ENCODE measurements at places on chromosomes 6 and 20. TPM values are rescaled to one million over a fixed set of nuclear protein-coding genes. Genes with fewer than 3 reads are reported as not detected.

DNA sequence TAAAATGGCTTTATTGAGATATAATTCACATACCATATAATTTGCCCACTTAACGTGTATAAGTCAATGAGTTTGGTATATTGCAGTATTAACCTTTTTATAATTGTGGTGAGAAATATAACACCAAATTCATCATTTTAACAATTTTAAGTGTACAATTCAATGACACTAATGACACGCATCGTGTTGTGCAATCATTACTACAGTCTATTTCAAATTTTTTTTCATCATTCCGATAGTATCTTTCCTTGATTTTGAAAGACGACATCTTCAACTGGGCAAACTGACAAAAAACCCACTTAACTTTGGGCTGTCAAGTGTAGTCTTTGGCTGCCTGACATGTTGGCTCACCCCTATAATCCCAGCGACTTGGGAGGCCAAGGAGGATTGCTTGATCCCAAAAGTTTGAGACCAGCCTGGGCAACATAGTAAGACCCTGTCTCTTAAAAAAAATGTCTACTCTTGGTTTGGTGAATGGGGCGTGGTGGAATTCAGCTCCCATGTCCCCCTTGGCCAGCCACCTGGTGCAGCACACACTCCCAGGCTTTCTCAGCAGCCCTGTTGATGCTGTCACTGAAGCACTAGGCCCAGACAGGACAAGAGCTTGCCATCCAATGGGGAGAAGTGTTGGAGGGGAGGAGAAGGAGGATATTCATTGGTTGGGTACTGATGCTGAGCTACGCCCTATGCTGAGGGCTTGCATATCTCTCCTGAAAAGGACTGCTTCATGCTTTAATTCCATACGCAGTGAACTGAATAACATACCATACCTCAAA lies 150.5 kb downstream of the CD83 start:
- DNase-seq = no peak
- H3K27ac ChIP-seq = no peak overlapping the region
- no peaks in the 10 kb centered on the region for H3K27me3 ChIP-seq
- no peaks in the 10 kb centered on the region for H3K36me3 ChIP-seq

GRCh38 chr6:40586369-40587201 lies 579 bp downstream of the LRFN2 start:
- H3K27me3 ChIP-seq = peaks cover 36% of the 10 kb centered on the region
- DNase-seq = peak; percentile 27
- H3K4me3 ChIP-seq = peak overlapping the region; percentile 74
- peaks cover 8% of the 10 kb centered on the region for H3K4me1 ChIP-seq
- H3K36me3 ChIP-seq = no peaks in the 10 kb centered on the region
- H3K27ac ChIP-seq = no peak overlapping the region

GRCh38 chr6:166578536-166579236 lies 7.8 kb downstream of the RAMACL start:
- no peak overlapping the region for H3K4me3 ChIP-seq
- DNase-seq = no peak
- no peaks in the 10 kb centered on the region for H3K27me3 ChIP-seq
- no peaks in the 10 kb centered on the region for H3K4me1 ChIP-seq

GRCh38 chr6:35161776-35162607 lies 20.9 kb upstream of the TCP11 start:
- no peak for DNase-seq
- no peak overlapping the region for H3K4me3 ChIP-seq
- H3K27me3 ChIP-seq = peaks cover 16% of the 10 kb centered on the region
- H3K36me3 ChIP-seq = no peaks in the 10 kb centered on the region
- H3K4me1 ChIP-seq = no peaks in the 10 kb centered on the region

DNA sequence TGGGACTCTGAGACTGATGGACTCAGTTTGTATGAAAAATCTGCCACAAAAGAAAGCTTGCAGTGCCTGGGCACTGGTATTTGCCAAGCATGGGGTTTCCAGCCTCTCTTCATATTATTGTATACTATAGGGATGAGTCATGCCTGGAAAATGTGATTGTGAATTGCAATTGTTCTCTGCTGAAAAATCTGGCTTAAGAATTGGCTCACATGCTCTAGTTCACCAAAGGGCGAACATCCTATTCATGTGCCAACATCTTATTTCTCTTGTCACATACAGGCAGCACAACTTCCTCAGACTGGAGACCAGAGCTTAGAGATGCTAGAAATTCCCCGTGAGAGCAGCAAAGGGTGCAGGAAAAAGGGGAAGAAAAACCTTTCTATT lies 103.6 kb upstream of the KCNK16 start:
- DNase-seq = peak; percentile 22
- peaks cover 3% of the 10 kb centered on the region for H3K27me3 ChIP-seq
- H3K27ac ChIP-seq = no peak overlapping the region
- no peaks in the 10 kb centered on the region for H3K36me3 ChIP-seq

DNA sequence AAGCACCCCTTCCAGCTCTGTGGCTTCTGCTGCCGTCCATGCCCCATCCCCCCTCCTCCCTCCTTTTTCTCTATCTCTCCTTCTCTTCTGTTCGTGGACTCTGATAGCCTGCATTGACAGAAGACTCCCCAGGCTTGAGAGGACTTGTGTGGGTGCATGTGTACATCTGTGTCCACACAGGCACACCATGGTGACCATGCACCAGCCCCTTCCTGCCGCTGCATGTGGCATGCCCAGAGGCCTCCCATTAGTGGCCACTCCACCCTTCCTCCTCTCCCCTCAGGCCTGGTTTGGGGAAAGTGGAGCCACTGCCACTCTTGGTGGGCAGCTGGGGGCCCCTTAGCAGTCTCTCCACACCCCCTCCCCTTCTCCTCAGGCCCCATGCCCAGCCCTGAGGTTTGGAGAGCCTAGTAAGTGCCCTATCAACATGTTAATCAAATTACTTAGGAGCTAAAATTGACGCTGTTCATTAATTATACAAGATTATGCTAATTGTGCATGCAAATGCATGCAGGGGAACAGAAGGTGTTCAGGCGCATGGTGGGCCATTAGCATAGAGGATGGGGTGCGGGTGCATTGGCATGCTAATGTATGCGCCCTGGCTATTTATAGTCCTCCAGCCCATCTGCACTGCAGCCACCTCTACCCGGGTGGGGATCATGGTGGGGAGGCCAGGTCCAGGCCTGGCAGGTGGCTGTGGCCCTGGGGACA lies 45.9 kb downstream of the EBF4 start:
- DNase-seq = no peak
- H3K4me1 ChIP-seq = peaks cover 42% of the 10 kb centered on the region
- no peaks in the 10 kb centered on the region for H3K36me3 ChIP-seq
- no peak overlapping the region for H3K27ac ChIP-seq
- H3K4me3 ChIP-seq = no peak overlapping the region

DNA sequence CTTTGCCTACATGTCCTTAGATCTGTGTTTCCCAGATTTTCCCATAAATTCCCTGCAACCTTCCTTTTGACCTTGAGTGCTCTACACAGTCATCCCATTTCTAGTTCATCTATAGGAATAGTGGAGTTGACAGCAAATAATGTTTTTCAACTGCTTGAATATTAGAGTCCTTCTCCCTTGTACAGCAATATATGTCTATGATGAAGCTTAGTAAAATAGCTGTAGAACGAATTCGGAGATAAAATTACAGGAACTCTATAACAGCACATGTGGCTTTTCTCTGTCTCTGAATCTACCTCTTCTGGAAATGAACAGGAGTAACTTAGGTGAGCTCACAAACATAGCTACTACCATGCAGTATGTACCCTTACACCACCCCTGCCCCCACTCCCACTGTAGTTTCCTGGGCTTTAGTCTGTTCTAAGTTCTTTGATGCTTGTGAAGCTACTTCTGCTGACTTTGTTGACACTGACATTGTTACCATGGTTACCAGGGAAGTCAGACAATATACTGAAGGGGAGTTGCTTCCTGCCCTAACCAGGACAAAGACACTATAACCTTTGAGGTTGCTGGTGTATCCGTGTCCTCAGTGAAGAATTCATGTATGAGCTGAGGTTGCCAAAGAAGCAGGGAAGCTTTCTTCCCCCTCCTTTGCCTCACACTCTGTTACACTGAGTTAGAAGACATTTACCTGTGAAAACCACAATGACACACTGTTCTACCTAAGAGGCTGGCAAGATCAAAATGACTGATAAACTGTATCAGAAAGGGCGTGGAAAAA lies 35.8 kb upstream of the SHLD1 start:
- H3K27ac ChIP-seq = peak overlapping the region; percentile 82
- H3K36me3 ChIP-seq = peaks cover 3% of the 10 kb centered on the region
- H3K4me1 ChIP-seq = peaks cover 34% of the 10 kb centered on the region
- H3K4me3 ChIP-seq = no peak overlapping the region

RFX6 gene
- total RNA-seq = not detected

RAB44 gene
- not detected for total RNA-seq

CCR6 gene
- total RNA-seq = 3.4 TPM

OOEP gene
- total RNA-seq = 0.86 TPM
